ENCODE measurements at places on chromosomes 4 and X. TPM values are rescaled to one million over a fixed set of nuclear protein-coding genes. Genes with fewer than 3 reads are reported as not detected.

The RNF175 gene
- 2.1 TPM for total RNA-seq

DNA sequence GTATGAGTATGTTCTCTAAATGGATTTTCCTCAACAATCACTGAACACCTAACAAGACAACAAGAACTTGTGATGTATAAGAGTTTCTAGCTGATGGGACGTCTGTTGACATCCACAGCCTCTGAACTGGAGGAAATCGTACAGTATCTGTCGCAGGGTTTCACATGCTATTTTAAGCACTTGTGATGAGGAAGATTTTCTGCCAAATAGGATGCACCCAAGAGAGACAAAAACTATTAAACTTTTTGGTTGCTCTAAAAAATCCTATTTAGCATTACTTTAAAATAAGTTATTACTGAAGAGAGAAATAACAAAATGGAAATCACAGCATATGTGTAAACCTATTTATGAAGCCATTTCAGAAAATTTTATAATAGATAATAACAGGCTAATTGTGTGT lies 356.1 kb upstream of the SLC7A11 start:
- peaks cover 4% of the 10 kb centered on the region for H3K4me1 ChIP-seq
- H3K4me3 ChIP-seq = no peak overlapping the region
- DNase-seq = no peak
- H3K27me3 ChIP-seq = no peaks in the 10 kb centered on the region

GRCh38 chr4:184122631-184123408 lies 94.9 kb downstream of the ENPP6 start:
- H3K27ac ChIP-seq = no peak overlapping the region
- H3K4me1 ChIP-seq = no peaks in the 10 kb centered on the region
- peaks cover under 1% of the 10 kb centered on the region for H3K27me3 ChIP-seq
- no peaks in the 10 kb centered on the region for H3K36me3 ChIP-seq
- H3K4me3 ChIP-seq = no peak overlapping the region

DNA sequence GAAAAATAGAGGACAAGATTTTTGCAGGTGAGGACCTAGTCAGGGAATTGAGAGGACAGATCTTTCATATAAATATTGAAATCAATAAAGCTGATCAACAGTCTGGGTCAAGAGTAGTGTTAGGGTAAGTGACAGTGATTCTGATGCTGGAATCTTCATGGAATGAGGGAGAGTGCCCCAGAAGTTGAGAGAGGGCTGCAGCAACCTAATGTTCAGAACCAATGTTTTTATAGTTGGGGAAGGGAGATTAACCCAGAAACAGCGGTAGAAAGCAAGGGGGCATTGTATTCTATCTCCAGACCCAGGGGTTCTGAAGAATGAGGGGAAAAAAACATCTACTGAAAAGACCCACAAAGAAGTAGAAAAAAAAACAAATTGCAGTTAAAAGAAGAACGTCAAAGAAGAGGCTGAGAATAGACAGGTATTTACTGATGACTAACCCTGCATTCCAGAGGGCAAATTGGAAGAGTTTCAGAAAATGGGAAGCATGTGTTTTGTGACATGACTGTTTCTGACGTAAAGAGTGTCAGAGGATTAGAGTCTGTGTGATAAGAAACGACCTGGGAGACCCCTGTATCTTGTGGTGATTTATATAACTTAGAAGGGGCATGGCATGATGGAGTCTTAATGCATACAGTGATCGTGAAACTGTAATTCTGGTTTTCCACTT lies 819.6 kb upstream of the EPHA5 start:
- no peak overlapping the region for H3K27ac ChIP-seq
- H3K36me3 ChIP-seq = no peaks in the 10 kb centered on the region
- H3K4me1 ChIP-seq = no peaks in the 10 kb centered on the region
- no peaks in the 10 kb centered on the region for H3K27me3 ChIP-seq
- DNase-seq = no peak
